ENCODE measurements at places on chromosomes 6 and 20.

GRCh38 chr20:12883507-12883885, 125.3 kb upstream of the SPTLC3 start:
- no peak for DNase-seq

GRCh38 chr6:157428427-157429202, 47.6 kb downstream of the ZDHHC14 start:
- DNase-seq, result no peak

DNA sequence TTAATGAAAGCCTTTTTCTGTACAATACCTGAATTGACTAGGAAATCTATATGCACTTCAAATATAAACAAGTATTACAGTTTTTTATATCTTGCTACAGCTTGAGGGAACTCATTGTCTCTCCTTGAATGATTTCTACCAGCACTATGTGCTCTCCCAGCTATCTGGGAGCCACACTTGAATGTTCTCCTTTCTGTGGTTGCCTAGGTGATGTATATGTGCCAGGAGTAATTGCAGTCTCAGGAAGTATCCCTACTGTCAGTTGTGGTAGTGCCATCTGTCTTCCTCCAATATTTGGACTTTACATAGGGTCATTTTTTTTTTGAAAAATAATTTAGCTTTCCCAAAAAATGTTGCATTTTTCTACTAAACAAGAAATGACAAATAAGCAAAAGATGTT, 288.0 kb upstream of the PLCB4 start:
- DNase-seq, result no peak

DNA sequence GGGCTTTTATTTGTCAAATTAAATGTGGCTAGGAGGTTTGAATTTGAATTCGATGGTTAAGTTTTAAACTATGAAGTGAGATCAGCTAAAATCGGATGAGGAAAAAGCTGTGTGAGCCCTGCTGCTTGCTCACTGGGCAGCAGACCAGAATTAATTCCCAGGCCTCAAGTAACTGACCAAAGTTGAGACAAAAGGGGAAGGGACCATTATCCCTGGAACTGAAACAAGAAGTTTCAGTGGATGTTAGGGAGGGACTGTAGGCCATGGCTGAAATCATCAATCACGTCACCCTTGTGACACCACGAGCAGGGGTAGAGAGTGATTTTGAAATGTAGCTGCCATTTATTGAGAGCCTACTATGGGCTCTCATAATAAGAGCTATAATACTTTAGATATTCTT, 7.0 kb upstream of the PRSS35 start:
- DNase-seq, result no peak

DNA sequence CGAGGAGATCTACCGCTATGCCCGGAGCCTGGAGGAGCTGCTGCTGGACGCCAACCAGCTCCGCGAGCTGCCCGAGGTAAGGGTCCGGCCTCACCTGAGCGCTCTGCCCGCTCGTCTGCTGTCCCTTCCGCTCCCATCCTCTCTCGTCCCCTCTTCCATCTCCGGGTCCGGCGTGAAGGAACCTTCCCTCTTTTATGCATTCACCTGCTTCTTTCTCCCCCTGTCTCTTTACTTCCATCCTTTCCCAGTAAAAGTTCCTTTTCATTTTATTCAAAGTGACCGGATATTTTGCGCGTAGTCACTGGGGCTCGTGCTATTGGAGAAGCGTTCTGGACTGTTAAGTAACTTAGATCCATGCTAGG, 516 bp downstream of the LRRC1 start:
- no peak for DNase-seq

GRCh38 chr6:67971812-67972211, 663.3 kb upstream of the ADGRB3 start:
- DNase-seq, result no peak

DNA sequence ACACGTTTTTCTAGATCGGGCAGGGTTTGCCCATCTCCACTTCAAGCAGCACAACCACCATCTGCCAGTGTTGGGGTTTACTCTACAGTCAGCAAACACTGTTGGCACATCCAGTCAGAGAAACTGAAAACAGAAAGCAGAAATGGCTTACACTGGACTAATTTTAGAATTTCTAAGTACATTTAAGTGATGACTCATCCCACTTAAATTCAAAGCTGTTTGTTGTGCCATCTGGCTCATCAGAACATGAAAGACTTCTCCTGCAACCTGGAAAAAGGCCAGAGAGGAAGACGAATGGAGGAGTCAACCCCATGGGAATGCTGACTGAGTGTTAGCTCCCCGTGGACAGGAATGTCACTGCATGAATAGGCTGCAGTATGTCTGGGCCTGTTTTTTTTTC, 21.8 kb downstream of the FAM209B start:
- DNase-seq, result peak; percentile 86

GRCh38 chr6:111517965-111518364, 34.9 kb upstream of the REV3L start:
- DNase-seq, result no peak

- no peak for DNase-seq
These were observed 1.5 kb downstream of the RBM38 start for GRCh38 chr20:57392512-57393271.

GRCh38 chr20:18005170-18005989, 36.6 kb downstream of the MGME1 start:
- no peak for DNase-seq

Measured in GM03348 (cell line).